ENCODE measurements at places on chromosomes 16 and 17. TPM values are rescaled to one million over a fixed set of nuclear protein-coding genes. Genes with fewer than 3 reads are reported as not detected.

DNA sequence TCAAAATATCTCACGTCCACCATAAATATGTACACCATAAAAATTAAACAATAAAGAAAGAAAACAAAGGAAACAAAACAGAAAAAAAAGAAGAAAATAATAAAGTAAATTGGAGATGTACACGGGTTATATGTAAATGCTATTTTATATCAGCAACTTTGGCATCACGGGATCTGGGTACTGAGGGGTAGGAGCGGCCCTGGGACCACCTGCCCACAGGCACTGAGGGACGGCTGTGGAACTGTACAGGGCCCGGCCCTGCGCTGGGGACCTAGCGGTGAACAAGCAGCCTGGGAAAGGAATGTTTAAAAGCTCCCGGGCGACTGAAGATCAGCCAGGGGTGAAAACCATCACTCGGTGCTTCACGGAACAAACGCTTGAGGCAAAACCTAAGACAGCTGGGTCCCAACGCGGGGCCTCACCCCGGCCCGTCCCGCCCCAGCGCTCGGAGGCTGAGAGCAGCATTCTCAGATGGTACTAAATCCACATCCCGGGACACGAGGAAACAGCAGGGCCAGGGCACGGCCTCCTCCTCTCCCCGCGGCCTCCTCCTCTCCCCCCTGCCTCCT lies 31.2 kb downstream of the NXN start:
- peaks cover 5% of the 10 kb centered on the region for H3K4me1 ChIP-seq
- H3K4me3 ChIP-seq = no peak overlapping the region
- H3K27ac ChIP-seq = no peak overlapping the region
- H3K27me3 ChIP-seq = no peaks in the 10 kb centered on the region

DNA sequence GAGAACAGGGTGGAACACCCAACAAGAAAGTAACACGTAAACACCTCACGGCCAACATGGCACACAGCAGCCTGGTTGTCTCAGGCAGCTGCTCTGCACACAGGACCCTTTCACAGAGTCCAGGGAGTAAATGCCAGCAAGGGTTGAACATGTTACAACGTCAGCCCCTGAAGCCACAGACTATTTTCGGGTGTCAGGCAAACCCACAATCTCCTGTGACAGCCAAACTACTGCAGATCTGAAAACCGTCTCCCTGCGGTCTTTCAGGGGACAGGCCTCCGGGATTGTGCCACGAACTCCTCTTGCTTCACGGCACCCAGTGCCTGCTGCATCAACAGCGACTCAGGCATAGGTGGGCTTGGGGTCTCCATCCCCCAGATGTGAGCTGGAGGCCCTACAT lies 127.7 kb downstream of the XYLT1 start:
- no peak for DNase-seq
- no peaks in the 10 kb centered on the region for H3K36me3 ChIP-seq
- no peak overlapping the region for H3K27ac ChIP-seq
- H3K4me1 ChIP-seq = no peaks in the 10 kb centered on the region
- H3K27me3 ChIP-seq = no peaks in the 10 kb centered on the region

GRCh38 chr16:50153596-50154419 lies 702 bp downstream of the TENT4B start:
- H3K36me3 ChIP-seq = no peaks in the 10 kb centered on the region
- DNase-seq = no peak
- H3K4me3 ChIP-seq = peak overlapping the region; percentile 91
- peaks cover 3% of the 10 kb centered on the region for H3K4me1 ChIP-seq

GRCh38 chr17:80025796-80026195 lies 9.9 kb downstream of the TBC1D16 start:
- peaks cover 3% of the 10 kb centered on the region for H3K4me1 ChIP-seq
- peaks cover 11% of the 10 kb centered on the region for H3K36me3 ChIP-seq
- H3K27me3 ChIP-seq = no peaks in the 10 kb centered on the region
- H3K4me3 ChIP-seq = no peak overlapping the region
- DNase-seq = no peak

GRCh38 chr17:71821511-71821910 lies 299.3 kb upstream of the SOX9 start:
- H3K27ac ChIP-seq = no peak overlapping the region
- H3K4me1 ChIP-seq = no peaks in the 10 kb centered on the region
- no peaks in the 10 kb centered on the region for H3K27me3 ChIP-seq
- H3K36me3 ChIP-seq = no peaks in the 10 kb centered on the region
- no peak overlapping the region for H3K4me3 ChIP-seq
- DNase-seq = no peak

GRCh38 chr16:57409065-57409464 lies 4.5 kb downstream of the CCL17 start:
- H3K4me3 ChIP-seq = no peak overlapping the region
- no peak overlapping the region for H3K27ac ChIP-seq
- no peaks in the 10 kb centered on the region for H3K4me1 ChIP-seq

DNA sequence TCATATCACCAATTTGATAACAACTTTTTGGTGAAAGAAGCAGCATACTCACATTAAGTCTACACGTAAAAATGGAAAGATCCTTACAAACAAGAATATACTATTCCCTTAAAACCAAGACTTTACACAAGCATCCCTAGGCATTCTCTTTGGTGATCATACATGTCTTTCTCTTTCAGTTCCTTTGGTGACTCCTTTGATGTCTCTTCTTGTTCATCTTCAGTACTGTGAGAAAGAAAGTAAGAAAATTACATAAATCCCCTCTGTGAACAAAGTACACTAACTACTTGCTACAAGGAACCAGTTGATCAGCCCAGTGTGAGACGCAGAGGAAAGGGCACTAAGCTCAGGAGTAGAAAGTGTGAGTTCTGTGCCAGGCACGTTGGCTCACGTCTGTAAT lies 59.6 kb upstream of the MTMR4 start:
- DNase-seq = no peak
- no peaks in the 10 kb centered on the region for H3K4me1 ChIP-seq
- H3K4me3 ChIP-seq = no peak overlapping the region
- no peaks in the 10 kb centered on the region for H3K27me3 ChIP-seq
- H3K36me3 ChIP-seq = no peaks in the 10 kb centered on the region
- no peak overlapping the region for H3K27ac ChIP-seq

DNA sequence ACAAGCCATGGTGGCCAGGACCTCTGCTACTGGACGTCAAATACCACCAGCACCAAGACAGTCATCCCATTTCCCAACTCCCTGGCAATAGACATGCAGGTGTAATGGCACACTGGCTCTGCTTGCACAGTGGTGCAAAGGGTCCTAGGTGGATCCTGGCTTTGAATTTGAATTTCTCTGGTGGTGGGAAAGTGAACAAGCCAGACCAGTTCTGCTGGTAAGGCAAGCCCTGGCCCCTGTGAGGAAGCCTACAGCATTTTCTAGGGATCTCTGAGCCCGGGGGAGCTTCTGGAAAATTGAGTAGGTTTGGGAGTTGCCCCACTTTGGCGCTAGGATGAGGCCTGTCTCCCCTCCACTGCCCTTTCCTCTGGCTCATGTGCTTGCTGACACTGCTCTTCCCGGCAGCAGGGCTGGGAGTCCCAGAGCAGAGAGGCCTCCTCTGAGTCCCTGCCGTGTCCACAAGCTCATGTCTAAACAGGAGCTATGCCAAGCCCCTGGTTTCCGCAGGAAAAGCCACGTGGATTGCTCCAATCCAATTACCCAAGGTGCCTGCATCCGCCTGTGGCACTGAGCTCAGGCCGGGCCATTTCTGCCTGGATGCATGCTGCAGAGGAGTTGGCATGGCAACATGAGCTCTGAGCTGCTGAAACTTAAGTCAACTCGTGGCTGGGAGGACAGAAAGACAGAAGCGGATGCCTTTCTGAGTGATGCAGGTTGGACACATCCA lies 67.0 kb downstream of the PRMT7 start:
- no peaks in the 10 kb centered on the region for H3K36me3 ChIP-seq
- H3K4me3 ChIP-seq = no peak overlapping the region
- H3K27me3 ChIP-seq = no peaks in the 10 kb centered on the region
- H3K4me1 ChIP-seq = no peaks in the 10 kb centered on the region

Gene NAA60
- 50.4 TPM for total RNA-seq

Gene CCDC144A
- total RNA-seq = 1.9 TPM

Gene WFIKKN1
- 8.7 TPM for total RNA-seq

All from H9 (cell line).